ENCODE measurements at places on chromosomes 11 and 22. TPM values are rescaled to one million over a fixed set of nuclear protein-coding genes. Genes with fewer than 3 reads are reported as not detected.

Gene SBF1
- total RNA-seq = 130 TPM

Gene MIAT
- total RNA-seq = 45.6 TPM

Gene ASPHD2
- 4.5 TPM for total RNA-seq

Gene CD3D
- total RNA-seq = not detected

Gene STIP1
- total RNA-seq = 296 TPM

Gene ACCSL
- not detected for total RNA-seq

Gene KCNK4
- not detected for total RNA-seq

Gene FAM227A
- total RNA-seq = 7.3 TPM

- no peak overlapping the region for H3K27ac ChIP-seq
- H3K4me3 ChIP-seq = no peak overlapping the region
- DNase-seq = no peak
These were observed 9.4 kb downstream of the RTN4R start for GRCh38 chr22:20258584-20259326.

- H3K36me3 ChIP-seq = peaks cover 3% of the 10 kb centered on the region
- H3K27me3 ChIP-seq = no peaks in the 10 kb centered on the region
- H3K27ac ChIP-seq = no peak overlapping the region
- peaks cover 10% of the 10 kb centered on the region for H3K4me1 ChIP-seq
- H3K4me3 ChIP-seq = no peak overlapping the region
- no peak for DNase-seq
These were observed 10.5 kb downstream of the MIF start for GRCh38 chr22:23904573-23905254.

DNA sequence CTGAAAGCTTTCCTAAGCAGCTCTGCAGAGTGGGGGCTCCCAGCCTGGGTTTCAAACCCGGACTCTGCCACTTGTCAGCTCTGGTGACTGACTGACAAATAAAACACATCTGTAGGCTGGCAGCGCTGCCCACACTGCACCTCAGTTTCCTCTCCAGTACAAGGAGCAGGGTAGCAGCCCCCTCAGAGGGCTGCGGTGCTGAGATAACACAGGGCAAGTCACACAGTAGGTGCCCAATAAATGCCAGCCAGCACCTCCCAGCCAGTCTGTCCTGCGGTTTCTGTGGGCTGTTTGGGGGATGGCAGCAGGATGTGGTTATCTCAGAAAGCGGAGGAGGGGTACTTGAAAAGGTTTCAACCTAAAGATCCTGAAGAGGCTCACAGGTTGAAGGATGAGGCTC is 1.5 kb downstream of the SYT12 start:
- H3K27me3 ChIP-seq = peaks cover 64% of the 10 kb centered on the region
- H3K27ac ChIP-seq = no peak overlapping the region
- no peaks in the 10 kb centered on the region for H3K36me3 ChIP-seq
- DNase-seq = no peak

DNA sequence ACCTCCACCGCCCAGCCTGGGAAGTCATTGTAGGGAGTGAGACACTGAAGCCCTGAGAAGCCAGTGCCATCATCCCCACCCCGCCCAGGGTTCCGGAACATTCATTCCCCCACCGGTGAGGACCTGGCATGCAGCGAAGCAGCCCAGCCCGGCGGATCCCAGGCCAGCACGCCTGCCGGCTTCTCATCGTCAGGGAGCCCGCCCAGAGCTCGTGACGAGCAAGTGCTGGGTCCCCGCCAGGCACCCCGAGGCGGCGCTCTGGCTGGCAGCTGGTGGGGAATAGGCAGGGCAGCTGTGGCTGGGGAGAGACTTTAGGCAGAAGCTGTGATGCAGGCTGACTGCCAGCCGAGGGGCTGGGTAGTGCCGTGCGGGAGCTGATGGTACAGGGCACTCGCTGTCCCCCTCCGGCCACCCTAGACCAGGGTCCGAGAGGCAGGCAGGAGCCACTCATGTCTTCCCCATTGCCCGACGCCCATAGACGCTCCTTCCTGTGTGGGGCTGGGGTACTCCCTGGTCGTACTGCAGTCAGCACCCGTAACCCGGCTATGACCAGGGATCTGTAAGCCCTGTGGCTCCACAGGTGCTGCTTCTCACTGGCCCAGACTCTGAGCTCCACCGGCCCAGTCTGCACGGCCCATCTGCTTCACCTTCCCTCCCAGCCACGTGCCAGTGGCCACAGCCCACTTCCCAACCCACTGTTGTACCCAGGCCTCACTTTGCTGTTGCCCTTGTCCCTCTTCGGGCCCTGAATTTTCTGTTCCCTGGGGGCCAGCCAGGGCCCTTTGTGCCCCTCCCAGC is 24.5 kb upstream of the CABP7 start:
- H3K4me1 ChIP-seq = peaks cover 5% of the 10 kb centered on the region
- DNase-seq = no peak
- no peak overlapping the region for H3K27ac ChIP-seq
- H3K4me3 ChIP-seq = no peak overlapping the region
- no peaks in the 10 kb centered on the region for H3K27me3 ChIP-seq
- no peaks in the 10 kb centered on the region for H3K36me3 ChIP-seq

DNA sequence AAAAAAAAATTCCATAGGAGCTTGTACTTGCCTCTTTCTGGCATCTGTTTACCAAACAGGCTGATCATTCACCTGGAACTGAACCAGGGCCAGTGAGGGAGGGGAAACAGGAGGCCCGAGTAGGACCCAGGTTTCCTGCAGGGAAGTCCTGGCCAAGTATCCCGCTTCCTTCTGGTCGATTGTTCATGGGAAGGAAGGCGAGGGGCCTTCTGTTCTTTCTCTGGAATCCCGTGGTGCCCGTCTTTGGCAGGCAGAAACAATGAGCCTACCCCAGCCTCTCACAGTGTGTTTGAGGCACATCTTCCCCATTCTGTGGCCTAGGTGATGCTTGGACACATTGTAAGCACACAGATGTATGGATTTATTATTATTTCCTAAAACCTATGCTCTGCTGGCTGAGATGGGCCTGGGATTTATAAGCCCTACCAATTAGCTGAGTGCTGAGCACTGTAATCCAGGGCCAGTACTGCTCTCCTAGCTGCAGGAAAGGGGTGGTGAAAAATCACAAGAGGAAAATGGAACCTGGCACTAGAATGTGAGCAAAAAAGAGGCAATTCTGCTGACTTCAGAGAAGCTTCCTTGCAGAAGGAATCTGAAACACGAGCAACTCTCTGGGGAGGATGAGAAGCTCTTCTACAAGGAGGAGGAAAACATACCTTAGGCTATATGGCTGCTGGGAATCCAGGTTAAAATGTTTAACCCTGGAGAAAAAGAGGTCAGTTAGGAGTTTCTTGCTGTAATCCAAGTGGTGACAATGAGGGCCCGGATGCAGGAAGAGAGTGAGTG is 53.5 kb downstream of the PRR5L start:
- peaks cover 8% of the 10 kb centered on the region for H3K4me1 ChIP-seq
- no peak for DNase-seq
- peaks cover 13% of the 10 kb centered on the region for H3K27me3 ChIP-seq
- no peak overlapping the region for H3K27ac ChIP-seq

GRCh38 chr11:75142714-75143419 is 8.0 kb upstream of the SLCO2B1 start:
- H3K27me3 ChIP-seq = peaks cover 4% of the 10 kb centered on the region
- no peaks in the 10 kb centered on the region for H3K36me3 ChIP-seq
- H3K4me3 ChIP-seq = no peak overlapping the region
- peaks cover 10% of the 10 kb centered on the region for H3K4me1 ChIP-seq

DNA sequence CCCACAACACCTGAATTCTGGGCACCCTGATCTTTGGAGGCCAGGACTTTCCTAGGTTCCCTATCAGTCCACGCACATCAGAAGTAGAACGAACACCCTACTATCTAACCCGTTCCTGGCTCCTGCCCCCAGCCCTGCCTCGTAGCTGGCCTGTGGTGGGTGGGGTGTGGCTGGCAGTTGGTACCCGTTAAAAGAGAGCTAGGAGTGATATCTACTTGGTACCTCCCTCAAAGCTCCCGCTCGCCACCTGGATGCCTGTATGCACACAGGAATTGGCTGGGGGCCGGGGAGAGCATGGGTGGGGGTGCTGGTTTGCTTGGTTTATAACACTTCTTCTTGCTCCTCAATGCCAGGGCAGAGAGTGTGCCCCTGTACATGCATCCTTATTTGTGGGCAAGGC is 14.0 kb upstream of the NECTIN1 start:
- no peak overlapping the region for H3K27ac ChIP-seq
- peak overlapping the region; percentile 78 for H3K4me3 ChIP-seq
- H3K4me1 ChIP-seq = peaks cover 17% of the 10 kb centered on the region

- DNase-seq = no peak
- no peaks in the 10 kb centered on the region for H3K27me3 ChIP-seq
- peaks cover 4% of the 10 kb centered on the region for H3K36me3 ChIP-seq
- no peak overlapping the region for H3K27ac ChIP-seq
- H3K4me1 ChIP-seq = peaks cover 11% of the 10 kb centered on the region
- H3K4me3 ChIP-seq = no peak overlapping the region
These were observed 58.5 kb upstream of the PARVA start for GRCh38 chr11:12318791-12319438.

- no peak overlapping the region for H3K4me3 ChIP-seq
- no peaks in the 10 kb centered on the region for H3K27me3 ChIP-seq
- peaks cover 15% of the 10 kb centered on the region for H3K4me1 ChIP-seq
- H3K36me3 ChIP-seq = no peaks in the 10 kb centered on the region
- DNase-seq = no peak
These were observed 29.2 kb downstream of the A4GALT start for GRCh38 chr22:42691440-42691839.

DNA sequence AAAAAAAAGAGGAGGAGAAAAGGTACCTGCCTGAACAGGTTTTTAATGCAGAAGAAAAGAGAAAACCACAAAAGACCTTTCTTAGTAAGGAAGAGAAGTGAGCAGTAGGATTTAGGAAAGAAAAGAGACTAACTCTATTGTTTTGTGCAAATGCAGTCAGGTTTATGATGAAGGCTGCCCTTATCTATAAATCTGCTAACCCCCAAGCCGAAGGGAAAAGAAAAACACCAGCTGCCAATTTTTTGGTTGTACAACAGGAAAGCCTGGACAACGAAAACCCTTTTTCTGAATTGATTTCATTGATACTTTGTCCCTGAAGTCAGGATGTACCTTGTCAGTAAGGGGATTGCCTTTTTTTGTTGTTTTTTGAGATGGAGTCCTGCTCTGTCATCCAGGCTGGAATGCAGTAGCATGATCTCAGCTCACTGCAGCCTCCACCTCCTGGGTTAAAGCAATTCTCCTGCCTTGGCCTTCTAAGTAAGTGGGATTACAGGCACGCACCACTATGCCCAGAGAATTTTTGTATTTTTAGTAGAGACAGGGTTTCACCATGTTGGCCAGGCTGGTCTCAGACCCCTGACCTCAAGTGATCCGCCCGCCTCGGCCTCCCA is 21.2 kb downstream of the POLD4 start:
- H3K36me3 ChIP-seq = peaks cover 7% of the 10 kb centered on the region
- H3K4me3 ChIP-seq = no peak overlapping the region
- no peaks in the 10 kb centered on the region for H3K27me3 ChIP-seq
- no peaks in the 10 kb centered on the region for H3K4me1 ChIP-seq
- DNase-seq = no peak

GRCh38 chr11:72848846-72849466 is 34.7 kb downstream of the ATG16L2 start:
- H3K4me3 ChIP-seq = no peak overlapping the region
- DNase-seq = no peak
- H3K4me1 ChIP-seq = no peaks in the 10 kb centered on the region

- DNase-seq = no peak
- H3K36me3 ChIP-seq = peaks cover 5% of the 10 kb centered on the region
- H3K4me1 ChIP-seq = peaks cover 13% of the 10 kb centered on the region
These were observed 6.3 kb upstream of the SAMM50 start for GRCh38 chr22:43948836-43949406.

- H3K36me3 ChIP-seq = no peaks in the 10 kb centered on the region
These were observed 19.3 kb downstream of the TSSC4 start for GRCh38 chr11:2419638-2420501.

- H3K36me3 ChIP-seq = no peaks in the 10 kb centered on the region
- H3K4me3 ChIP-seq = no peak overlapping the region
- no peak overlapping the region for H3K27ac ChIP-seq
- H3K27me3 ChIP-seq = peaks cover 33% of the 10 kb centered on the region
These were observed 5.0 kb upstream of the MTNR1B start for GRCh38 chr11:92964471-92964870.

GRCh38 chr11:132631989-132632388 is 900.3 kb downstream of the OPCML start:
- no peaks in the 10 kb centered on the region for H3K4me1 ChIP-seq
- DNase-seq = no peak
- H3K36me3 ChIP-seq = no peaks in the 10 kb centered on the region
- no peaks in the 10 kb centered on the region for H3K27me3 ChIP-seq
- H3K27ac ChIP-seq = no peak overlapping the region

DNA sequence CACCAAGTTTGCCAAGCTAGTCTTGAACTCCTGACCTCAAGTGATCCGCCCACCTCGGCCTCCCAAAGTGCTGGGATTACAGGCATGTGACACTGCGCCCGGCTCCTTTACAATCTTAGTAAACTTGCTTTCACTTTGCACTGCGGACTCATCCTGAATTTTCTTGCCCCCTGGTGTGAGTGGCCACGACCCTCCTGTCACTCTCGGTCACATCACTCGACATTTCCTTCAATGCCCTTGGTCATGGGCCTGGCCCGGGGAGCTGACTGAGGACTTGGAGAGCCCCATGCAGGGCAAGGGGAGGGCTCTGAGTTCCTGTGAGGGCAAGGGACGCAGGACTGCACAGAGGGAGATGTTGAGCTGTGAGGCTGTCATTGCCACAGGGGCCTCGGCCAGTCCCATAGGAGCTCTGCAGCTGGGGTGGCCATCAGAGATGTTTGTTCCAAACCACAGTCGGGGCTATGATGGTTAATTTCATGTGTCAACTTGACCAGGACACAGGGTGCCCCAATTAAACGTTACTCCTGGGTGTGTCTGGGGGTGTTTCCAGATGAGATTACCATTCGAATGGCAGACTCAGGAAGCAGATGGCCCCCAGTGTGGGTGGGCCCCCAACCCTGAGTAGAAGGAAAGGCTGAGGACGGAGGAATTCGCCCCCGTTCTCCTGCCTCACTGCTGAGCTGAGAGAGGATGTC is 21.2 kb downstream of the A4GALT start:
- H3K4me1 ChIP-seq = peaks cover 12% of the 10 kb centered on the region
- DNase-seq = no peak
- no peak overlapping the region for H3K4me3 ChIP-seq
- no peaks in the 10 kb centered on the region for H3K36me3 ChIP-seq
- no peak overlapping the region for H3K27ac ChIP-seq

DNA sequence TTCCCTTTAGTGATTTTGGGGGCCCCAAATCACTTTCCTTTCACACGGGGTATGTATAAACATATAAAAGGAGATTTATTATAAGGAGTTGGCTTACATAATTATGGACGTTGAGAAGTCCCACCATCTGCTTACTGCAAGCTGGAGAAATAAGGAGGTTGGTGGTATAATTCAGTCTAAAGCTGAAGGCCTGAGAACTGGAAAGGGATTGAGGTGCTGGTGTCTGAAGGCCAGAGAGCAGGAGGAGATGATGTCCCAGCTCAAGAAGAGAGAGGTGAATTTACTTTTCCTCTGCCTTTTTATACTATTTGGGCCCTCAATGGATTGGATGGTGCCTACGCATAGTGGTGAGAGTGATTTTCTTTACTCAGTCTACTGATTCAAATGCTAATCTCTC is 1.3 kb upstream of the ZNF202 start:
- peaks cover 14% of the 10 kb centered on the region for H3K36me3 ChIP-seq
- peak overlapping the region; percentile 89 for H3K4me3 ChIP-seq
- peaks cover 31% of the 10 kb centered on the region for H3K4me1 ChIP-seq
- H3K27ac ChIP-seq = no peak overlapping the region
- H3K27me3 ChIP-seq = peaks cover 4% of the 10 kb centered on the region

Data from neural crest cell (in vitro differentiated cells).